SK-N-DZ (cell line): ENCODE measurements at places on chromosomes 2 and 18.

DNA sequence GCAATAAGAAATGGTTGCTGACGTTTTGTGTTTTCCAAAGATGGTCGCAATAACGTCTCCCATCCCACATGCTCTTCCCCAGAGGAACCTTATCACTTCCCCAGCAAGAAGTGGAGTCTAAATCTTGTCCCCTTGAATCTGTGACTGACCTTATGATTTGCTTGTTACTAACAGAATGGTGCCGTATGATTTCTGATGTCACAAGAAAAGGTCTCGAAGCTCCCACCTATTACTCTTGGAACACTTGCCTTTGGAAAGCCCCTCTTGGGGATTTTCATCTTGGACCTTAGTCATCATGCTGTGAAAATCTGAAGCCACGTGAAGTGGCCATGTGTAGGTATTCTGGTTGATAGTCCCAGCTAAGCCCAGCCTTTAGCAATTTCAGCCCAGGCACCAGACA, 86.2 kb upstream of the GLS start:
- no peak for DNase-seq

GRCh38 chr2:196176142-196176738, 4.9 kb upstream of the STK17B start:
- no peak for DNase-seq

GRCh38 chr2:44912660-44913059, 28.8 kb upstream of the SIX3 start:
- DNase-seq = no peak

DNA sequence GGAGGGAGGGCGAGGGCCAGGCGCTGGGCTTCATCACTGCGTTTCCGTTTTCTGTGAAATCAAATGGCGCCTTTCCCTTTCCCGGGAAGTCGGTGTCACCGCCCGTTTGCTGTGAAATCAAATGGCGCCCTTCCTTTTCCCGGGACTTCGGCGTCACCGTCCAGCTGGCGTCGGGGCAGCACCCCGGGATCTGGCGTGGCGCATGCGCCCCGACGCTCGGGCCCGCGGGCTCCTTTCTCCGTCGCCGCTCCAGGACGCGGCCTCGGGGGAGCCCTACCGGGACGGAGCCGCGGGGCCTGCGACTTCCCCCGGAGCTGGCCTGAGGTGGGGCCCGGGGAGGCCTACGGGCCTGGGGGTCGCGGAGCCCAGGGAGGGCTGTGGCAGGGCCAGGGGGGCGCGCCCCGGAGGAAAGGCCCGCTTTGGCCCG, at the start of gene FAM228A:
Gene FAM228A, plus strand, starts transcription at position 203 of the 427 bp plus-strand sequence. CDS start 428 bp downstream, outside the sequence.
- DNase-seq = no peak

DNA sequence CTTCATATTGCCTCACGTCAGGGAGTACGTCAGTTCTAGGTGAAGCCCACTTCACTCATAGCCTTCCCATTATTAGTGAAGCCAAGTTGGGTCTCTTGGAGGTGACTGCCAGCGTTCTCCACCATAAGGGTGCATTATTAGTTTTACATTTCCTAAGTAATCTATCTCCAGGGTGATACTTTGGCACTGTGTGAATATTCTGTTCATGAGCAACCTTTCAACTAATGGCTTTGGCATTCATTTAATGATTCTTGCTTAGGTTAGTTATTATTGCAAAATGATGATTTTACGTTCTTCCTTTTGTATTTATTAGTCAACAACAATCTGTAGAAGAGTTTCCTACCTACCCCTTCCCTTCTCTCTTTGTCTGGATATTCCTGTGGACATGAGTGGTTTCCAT, 97.5 kb downstream of the MAP4K4 start:
- DNase-seq = no peak
